ENCODE measurements at places on chromosomes 6 and 20.

GRCh38 chr6:139539852-139540251 lies 165.4 kb upstream of the CITED2 start:
- DNase-seq, result no peak

GRCh38 chr6:167349631-167350274 lies 24.9 kb downstream of the TTLL2 start:
- peak; percentile 22 for DNase-seq

GRCh38 chr6:134356405-134356804 lies 38.5 kb upstream of the SGK1 start:
- DNase-seq, result no peak

- DNase-seq, result no peak
Measured at GRCh38 chr20:43355610-43356009, 102.1 kb upstream of the SRSF6 start.

DNA sequence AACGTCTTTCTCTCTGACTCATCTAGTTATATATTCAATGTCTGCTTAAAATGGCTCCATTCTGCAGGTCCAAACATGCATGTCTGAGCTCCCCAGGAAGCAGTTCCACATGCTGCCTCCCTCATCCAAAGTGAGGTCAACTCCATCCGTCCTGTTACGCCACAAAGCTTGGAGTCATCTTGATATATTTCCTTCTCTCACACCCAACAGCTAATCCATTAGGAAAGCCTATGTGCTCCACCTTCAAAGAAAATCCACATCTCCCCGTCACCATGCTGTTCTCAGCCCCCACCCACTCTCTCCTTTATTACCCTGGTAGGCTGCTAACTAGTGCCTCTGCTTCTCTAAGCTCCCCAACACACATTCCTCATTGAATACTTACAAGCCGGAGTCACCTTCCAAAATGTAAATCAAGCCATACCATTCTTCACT lies 130.2 kb upstream of the SYNDIG1 start:
- no peak for DNase-seq

DNA sequence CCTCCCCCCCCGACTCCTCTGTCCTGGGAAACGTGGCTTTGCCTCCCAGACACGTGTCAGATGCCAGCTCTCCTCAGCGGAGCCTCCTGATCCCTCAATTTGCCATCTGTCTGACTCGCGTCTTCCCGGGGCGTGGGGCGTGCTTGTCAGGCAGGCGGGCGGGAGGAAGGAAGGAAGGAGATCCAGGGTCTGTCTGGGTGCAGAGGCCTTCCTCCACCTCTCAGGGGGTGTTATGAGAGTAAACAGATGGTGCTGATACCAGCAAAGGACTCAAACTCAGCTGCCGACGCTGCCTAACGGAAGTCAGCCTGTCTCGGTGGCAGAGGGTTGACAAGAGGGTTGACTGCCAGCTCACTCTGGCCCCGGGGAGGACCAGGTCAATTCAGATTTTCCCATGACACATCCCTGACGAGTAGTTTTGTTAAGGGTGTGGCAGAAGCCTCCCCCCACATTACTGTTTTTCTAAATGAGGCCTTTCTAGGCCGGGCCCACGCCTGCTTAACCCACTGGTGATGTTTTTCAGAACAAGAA lies 17.0 kb downstream of the UQCC2 start:
- peak; percentile 76 for DNase-seq

DNA sequence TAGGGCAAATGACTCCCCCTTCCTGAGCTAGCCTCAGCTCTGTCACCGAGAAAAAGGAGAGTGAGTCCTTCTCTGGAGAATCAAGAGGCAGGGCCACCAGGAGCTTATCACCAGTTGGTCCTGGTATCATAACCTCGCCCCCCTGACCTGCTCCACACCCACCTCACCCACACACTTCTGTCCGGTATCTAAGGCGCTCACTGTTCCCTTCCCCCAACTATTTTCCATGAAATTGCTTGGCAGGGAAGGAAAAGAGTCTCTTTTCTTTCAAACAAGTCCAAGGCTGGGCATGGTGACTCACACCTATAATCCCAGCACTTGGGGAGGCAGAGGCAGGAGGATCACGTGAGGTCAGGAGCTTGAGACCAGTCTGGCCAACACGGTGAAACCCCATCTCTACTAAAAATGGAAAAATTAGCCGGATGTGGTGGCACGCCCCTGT lies 77.6 kb downstream of the ZMYND8 start:
- DNase-seq, result no peak

GRCh38 chr6:110357298-110357663 lies 868 bp downstream of the METTL24 start:
- peak; percentile 79 for DNase-seq

- peak; percentile 59 for DNase-seq
Measured at GRCh38 chr6:154247119-154247861, 109.3 kb downstream of the IPCEF1 start.

GRCh38 chr6:84798257-84798656 lies 33.9 kb upstream of the TBX18 start:
- no peak for DNase-seq

GRCh38 chr20:50590348-50590664 lies 80.1 kb downstream of the PTPN1 start:
- DNase-seq, result no peak

DNA sequence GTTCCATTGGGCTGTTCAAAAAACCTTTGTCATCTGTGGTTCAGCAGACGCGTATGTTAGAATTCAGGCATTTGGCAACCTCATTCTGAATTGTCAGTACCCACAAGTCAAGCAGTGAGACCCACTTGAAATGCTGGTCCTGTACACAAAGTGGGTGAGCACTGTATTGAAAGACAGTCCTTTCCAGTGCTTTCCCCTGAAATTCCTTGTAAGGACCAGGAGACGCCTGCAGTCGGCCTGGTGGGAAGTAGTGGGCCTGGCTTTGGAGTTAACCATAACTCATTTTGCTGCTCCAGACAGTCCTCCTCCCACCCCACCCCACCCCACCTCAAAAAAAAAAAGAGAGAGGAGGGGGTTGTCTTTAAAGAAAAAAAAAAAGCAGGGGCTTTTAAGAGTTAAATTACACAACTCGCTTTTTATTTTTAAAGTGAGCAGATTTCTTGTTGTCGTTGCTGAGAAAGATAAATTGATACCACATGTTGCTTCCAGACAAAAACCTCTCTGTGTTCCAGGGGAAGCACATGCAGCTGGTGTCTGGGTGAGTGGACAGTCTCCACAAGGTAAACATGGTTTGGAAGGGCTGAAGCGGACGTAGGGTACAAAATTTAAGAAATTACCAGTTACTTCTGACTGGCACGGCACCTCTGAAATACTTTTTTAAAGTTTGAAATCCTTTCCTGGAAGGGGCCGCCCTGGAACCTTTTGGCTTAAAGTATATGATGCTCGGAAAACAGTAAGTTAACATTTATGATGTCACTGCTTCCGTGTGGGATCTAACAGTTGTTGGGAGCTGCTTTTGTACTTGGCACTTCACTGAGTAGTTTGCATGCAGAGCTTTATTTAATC lies 95.3 kb downstream of the FOXO3 start:
- DNase-seq, result no peak

GRCh38 chr6:158999154-158999665 lies 792 bp downstream of the RSPH3 start:
- no peak for DNase-seq

DNA sequence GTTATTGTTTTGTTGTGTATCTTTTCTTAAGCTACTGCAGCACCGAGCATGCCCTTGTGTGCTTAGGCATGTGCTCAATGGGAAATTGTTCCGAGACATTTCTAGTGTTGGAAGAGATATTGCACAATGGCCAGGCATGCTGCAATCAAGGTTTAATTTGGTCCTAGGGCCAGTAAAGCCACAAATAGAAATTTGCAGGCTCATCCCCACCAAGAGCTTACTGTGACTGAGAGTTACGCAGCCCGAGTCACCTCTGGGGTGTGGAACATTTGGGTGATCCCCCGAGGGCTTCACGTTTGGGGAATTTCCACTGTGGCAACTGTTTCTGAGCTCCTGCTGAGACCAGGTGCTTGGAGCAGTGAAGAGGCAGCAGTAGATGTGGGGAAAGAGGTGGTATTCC lies 65.8 kb downstream of the ADTRP start:
- DNase-seq, result no peak

DNA sequence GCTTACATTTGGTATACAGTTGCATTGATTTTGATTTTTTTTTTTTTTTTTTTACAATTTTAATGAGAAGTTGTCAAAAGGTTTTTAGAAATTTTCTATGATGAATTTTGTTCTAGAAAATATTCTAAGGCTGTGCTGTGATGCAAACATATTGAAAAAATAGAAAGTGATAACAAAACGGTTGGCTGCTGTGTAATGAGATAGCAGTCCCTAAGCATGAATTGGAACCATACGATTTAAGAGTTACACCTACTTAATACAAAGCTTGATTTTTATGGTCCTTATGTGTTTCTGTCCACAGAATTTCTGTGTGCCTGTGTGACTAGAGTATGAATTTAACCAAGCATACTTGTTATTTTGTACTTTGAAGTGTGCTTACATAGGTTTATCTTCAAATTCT lies 12.1 kb downstream of the HIVEP1 start:
- DNase-seq, result no peak

Data from retina (tissue), 1 donor.